ENCODE measurements at places on chromosomes 4 and X. TPM values are rescaled to one million over a fixed set of nuclear protein-coding genes. Genes with fewer than 3 reads are reported as not detected.

Gene RFC1
- 30.5 TPM for total RNA-seq

Gene SYTL4
- total RNA-seq: 2.9 TPM

Gene GATA1
- not detected for total RNA-seq

Gene KLKB1
- total RNA-seq: 0.08 TPM

Gene PHKA1
- total RNA-seq: 6.7 TPM

Gene SOX3
- total RNA-seq: not detected

Gene DDIT4L
- total RNA-seq: 0.56 TPM

Gene UGT2A3
- not detected for total RNA-seq

Gene AASDH
- 8.3 TPM for total RNA-seq

Gene NXF2
- total RNA-seq: not detected

Gene YY2
- 0.56 TPM for total RNA-seq

Gene SPANXN3
- total RNA-seq: not detected

Gene CDX4
- total RNA-seq: not detected

Gene TMPRSS11F
- total RNA-seq: 12.4 TPM

Gene GPC3
- 0.28 TPM for total RNA-seq

Gene TREX2
- total RNA-seq: 2.0 TPM

Gene CCNA2
- 22.1 TPM for total RNA-seq

Gene GAGE12J
- not detected for total RNA-seq

Gene SPANXB1
- not detected for total RNA-seq

Gene RS1
- not detected for total RNA-seq

Gene ACE2
- 2.2 TPM for total RNA-seq

Gene XG
- 14.2 TPM for total RNA-seq

Gene VCX3A
- not detected for total RNA-seq

Gene FBXO8
- 21.9 TPM for total RNA-seq

Gene CT45A1
- not detected for total RNA-seq

Gene PABPC1L2A
- total RNA-seq: not detected

Gene FREM3
- total RNA-seq: not detected

Gene VCX
- total RNA-seq: not detected

Gene SEPSECS
- total RNA-seq: 4.4 TPM
